Hematopoietic multipotent progenitor cell (in vitro differentiated cells): ENCODE measurements at places on chromosomes 2 and 18. TPM values are rescaled to one million over a fixed set of nuclear protein-coding genes. Genes with fewer than 3 reads are reported as not detected.

- no peak for DNase-seq
Measured at GRCh38 chr2:5756272-5756671, 64.1 kb downstream of the SOX11 start.

DNA sequence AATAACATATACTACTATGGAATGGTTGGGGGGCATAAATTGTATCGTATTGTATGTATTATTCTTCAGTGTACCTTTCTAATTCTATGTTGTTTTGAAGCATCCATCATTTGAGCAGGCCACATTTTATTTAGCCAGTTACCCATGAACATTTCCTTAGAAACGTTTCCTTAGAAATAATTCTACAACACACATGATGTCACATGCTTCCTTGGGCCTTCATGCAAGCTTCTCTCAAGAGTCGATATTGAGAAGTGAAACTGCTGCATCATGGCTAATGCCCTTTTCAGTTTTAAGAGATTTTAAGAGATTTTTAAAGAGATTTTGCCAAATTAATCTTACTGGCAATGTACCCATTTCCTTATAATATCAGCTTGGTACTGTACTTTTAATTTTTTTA is 63.9 kb downstream of the ALPK2 start:
- peak; percentile 46 for DNase-seq

DNA sequence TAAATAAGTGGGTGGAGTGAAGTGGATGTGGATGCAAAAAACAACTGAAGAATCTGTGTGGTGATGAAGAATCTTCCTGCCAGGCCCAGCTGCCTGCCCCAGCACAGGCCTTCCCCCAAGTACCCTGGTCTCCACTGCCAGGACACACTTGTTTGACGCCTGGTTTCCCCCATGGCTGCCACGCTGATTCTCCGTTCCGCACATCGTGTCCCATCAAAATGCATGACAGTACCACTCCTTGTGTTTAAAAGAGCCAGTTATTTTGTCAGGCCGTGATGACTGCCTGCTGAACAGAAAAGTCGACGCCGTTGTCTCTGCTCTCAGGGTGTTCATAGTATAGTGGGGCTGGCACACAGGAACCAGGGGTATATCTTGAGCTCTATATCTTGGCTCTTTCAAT is 50.3 kb upstream of the KYNU start:
- DNase-seq: no peak

GRCh38 chr2:205989271-205990071 is 96.5 kb downstream of the INO80D start:
- no peak for DNase-seq

GRCh38 chr2:68000170-68000825 is 62.5 kb downstream of the C1D start:
- DNase-seq: no peak

DNA sequence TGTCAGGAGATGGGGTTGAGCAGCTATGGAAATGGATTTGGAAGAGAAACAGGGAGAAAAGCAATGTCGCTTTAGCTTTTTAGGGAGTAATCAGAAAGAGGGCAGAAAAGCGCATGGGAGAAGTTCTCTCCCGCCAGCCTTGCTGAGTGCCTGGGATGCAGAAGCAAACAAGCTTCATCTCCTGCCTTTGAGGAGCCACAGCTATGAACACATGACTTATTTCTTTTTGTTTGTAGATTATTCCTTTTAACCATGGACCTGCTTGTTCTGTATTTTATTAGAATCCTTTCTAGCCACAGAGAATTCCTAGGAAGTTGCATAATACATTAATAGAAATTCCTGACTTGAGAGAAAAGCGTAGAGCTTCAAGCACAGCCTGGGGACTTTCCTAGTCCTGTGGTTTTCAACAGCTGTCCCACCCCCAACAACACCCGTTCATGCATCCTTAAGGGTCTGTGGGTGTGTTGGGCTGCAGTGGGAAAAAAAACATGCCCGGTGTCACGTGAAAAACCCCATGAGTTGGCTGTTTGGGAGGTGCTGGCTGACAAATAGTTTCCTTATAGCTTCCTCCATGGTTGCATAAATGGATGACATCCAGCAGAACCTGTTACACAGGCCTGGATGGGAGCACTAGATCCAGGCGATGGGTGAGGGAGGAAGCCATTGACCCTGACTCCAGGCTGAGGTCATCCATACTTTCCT is 14.9 kb downstream of the SLC9A4 start:
- peak; percentile 60 for DNase-seq

DNA sequence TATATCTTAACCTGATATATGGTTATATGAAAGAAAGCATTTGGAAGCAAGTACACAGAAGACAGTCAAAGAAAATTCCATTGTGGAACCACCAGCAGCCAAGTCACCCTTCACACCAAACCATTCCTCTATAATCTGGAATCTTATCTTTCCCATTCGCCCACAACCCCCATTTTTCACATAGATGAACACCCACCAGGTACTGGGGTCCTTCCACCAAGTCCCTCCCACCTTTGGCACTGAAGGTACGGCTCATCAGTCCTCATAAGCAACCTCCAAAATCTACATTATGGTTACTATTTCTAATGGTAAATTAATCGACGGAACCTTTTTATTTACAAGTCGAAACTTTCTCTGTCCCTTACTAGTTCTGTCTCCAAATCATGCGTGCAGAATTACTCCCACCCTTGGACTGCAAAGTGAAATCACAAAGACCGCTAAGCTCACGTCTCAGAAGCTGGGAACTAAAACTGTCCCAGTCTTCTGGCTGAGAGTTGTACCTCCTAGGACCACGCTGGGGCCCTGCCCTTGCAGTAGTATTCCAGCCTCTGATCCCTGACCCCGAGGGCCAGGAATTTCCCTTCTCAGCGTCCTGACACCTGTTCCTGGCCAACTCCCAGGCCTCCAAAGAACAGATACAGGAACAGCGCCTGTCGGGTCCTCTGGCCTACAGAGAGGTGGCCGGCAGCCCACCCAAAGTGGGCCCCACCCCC is 702 bp downstream of the OLA1 start:
- no peak for DNase-seq

- no peak for DNase-seq
Measured at GRCh38 chr18:76219023-76219422, 276.0 kb downstream of the ZNF516 start.

DNA sequence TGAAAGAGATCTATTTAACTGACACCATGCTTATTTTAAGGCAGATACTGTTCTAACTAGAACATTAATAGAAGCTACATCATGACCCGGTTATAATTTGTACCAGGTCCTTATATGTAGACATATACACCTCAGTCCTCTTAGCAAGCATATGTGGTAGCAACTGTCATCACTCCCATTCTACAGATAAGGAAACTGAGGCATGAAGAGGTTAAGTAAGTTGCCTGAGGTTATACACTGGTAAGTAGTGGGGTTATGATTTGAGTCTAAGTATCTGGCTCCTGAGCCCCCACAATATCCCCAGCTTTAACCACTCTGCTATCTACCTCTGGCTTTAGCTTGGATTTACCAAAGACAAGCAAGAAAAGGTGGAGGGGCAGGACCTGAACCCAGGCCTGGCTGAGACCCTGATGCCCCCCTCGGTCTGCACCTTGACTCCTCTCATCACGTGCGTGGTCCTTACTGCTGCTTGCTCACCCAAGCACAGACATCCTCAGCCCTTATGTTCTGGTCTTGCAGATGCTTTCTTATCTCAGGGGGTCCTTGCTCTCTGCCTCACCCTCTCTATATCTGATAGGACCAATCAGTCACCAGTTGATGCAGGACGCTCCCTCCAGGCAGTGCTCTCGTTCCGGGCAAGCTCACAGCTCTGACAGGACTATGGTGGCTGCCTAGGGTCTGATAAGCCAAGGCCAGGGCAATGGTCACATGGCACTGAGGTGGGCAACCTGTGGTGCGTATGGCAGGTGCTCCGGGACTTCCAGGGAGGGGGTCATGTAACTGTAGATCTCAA is 4.0 kb downstream of the DYSF start:
- DNase-seq: no peak

DNA sequence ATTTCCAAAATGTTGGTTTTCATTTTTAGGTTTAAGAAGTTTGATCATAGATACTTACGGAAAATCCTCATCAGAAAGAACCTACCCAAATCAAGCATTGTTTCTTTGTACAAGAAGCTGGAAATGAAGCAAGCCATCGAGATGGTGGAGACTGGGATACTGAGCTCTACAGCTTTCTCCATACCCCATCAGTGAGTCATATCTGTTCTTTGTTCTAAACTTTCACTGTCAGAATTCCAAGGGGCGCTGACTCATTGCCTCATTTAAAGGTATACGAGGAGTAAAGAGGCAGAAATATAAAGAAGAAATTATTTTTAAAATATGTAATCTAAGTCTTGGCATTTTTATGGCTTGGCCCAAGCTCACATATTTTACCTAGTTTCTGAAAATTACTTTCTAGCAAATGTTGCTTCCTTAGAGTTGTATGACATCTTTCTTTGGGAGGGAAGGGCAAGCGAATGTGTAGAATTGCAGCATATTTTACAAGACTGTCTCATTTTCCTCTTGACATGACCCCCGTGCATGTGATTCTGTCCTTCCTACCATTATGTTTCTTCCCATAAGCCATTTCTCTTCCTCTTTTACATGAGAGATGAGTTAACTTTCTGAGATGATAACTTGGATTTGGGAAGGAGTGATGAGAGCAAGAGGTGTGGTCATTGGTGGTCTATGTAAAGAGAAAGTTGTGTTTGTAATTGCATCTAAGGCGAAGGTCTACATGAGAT is 41.2 kb downstream of the SLC9A4 start:
- no peak for DNase-seq

DNA sequence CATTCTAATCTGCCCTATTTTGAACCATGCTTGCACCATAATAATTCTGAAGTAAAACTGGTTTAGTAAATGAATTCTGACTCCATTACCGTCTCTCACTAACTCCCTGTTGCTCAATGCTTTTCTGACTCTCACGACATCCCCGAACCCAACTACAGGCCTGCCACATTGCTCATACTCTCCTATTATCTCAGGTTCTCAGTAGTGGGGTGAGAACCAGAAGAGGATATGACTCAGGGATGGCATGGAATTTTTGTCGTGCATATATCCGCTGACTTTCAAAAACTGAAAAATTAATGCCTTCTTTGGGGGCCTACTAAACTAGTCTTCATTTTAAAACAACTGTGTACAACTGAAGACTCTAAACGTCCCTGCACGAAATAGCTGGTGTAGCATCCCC is 34.3 kb downstream of the NETO1 start:
- DNase-seq: no peak

- no peak for DNase-seq
Measured at GRCh38 chr18:21242780-21243401, 859 bp downstream of the GREB1L start.

DNA sequence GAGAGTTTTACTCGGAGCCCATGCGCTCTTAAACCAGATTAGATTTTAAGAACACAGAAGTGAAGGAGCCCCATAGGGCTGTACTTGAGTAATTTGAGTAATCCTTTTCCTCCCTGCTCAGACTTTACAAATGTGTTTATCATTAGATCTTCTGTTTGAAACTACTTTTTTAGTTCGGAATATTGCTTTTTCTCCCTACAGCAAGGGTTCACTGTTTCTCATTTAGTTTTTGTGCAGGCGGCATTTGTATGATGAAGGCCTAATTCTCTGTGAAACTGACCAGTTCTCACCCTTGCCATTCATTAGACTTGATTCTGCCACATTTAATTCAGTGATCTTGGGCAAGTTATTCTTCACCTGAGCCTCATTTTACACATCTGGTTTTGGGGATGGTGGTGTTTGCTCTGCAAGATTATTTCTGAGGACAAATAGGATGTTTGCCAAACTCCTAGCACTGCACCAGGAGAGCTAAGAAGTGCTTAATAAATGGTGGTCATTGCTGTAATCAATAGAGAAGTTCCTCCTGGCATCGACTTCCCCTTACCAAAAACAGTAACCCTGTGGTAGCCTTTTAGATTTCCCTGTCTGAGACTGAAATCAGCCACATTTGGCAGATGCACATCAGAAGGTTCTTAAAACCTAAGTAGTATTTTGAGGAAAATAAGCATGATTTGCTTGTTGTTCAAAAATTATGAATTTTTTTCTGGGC is 2.2 kb downstream of the B3GNT2 start:
- no peak for DNase-seq

GRCh38 chr2:81672923-81673322 is 1368.4 kb upstream of the LRRTM1 start:
- DNase-seq: no peak

DNA sequence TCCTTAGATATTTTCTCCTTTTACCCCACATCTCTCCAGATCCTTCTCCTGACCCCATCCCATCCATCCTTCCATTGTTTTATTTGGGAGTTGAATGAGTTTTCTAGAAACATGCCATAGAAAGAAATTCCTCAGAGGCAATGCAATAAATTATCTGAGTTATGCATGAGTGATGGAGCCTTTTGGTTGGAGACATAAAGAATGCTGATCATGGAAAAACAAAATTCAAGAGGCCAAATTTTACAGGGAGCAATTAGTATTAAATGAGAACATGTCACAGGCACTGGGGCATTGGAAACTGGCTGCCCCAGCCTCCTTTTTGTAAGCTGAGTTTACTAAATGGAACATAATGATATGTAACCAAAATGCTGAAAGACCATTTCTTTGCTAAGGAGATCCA is 74.2 kb upstream of the LCLAT1 start:
- no peak for DNase-seq

DNA sequence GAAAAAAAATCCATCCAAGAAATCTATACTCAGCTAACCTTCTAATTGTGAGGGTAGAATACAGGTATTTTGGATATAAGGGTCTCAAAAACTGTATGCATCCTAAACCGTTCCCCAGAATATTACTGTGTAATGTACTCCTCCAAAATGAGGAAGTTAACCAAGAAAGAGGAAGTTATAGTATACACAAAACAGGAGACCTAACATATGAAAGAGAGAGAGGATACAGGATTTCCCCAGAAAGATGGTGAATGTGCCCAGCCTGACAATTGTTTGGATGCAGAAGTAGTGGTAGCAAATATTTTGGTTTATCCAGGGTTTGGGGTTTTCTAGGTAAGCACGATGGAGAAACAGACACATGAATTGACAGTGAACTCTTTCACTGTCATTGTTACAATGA is 50.6 kb downstream of the GALNT3 start:
- DNase-seq: peak; percentile 48

Gene RBFA
- total RNA-seq: 26.1 TPM

Gene RNF103
- total RNA-seq: 15.6 TPM

Gene IFIH1
- total RNA-seq: 59.8 TPM

Gene RGPD4
- total RNA-seq: not detected

Gene APOB
- total RNA-seq: under 0.01 TPM

Gene ST6GAL2
- 21.3 TPM for total RNA-seq

Gene KIF1A
- total RNA-seq: not detected

Gene CCBE1
- total RNA-seq: under 0.01 TPM

Gene C2orf66
- 0.27 TPM for total RNA-seq

Gene RAB27B
- 6.5 TPM for total RNA-seq

Gene POTEC
- not detected for total RNA-seq

Gene STRN
- total RNA-seq: 16.2 TPM
